ENCODE measurements at places on chromosomes 5 and 9.

DNA sequence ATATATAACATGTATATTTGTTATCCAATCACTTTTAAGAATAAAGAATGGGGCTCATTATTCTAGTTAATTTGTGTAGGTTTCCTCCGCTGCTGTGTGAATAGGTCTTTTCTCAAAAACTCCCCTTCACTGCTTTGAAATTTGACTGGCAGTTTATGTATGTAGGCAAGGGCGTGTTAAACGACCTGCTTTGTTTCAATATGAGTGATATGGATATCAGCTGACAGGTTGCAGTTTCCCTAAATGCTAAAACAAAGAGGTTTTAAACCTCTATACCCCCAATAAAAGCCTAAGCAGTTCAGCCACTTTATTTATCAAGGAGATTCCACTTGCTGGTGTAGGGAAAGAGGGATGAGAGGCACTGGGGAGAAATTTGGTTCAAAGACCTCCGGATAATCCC, 159.6 kb downstream of the TMEM167A start:
- DNase-seq, result no peak

DNA sequence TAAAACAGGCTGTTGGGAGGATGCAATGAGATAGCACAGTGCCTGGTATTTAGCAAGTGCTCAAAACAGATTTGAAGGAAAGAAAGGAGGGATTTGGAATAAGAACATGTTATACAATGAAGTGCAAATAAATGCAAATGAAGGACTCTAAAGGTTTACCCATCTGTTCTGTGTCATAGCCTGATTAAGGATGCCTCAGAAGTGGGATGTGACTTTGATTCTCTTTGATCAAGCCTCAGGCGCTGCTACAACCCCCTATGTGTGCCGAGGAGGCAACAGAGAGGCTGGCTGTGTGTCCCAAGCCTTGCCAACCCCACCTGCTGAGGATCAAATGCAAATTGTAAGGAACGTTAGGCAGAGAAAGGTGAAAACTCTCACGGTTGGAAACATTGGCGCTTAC, 27.2 kb downstream of the GGTA1 start:
- no peak for DNase-seq

DNA sequence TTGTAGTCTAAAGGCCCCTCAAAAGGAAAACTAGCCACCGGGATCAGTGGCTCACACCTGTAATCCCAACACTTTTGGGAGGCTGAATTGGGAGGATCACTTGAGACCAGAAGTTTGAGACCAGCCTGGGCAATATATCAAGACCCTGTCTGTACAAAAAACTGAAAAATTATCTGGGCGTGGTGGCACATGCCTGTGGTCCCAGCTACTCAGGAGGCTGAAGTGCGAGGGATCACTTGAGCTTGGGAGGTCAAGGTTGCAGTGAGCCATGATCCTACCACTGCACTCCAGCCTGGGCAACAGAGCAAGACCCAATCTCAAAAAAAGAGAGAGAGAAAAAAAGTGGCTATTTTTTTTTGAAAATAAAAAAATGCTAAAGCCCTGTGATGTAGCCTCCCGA, 55.2 kb downstream of the FBXW11 start:
- DNase-seq, result no peak

- no peak for DNase-seq
These were observed 189.0 kb upstream of the PUM3 start for GRCh38 chr9:3032898-3033297.

GRCh38 chr9:20997503-20998076, 33.9 kb downstream of the HACD4 start:
- DNase-seq, result no peak

DNA sequence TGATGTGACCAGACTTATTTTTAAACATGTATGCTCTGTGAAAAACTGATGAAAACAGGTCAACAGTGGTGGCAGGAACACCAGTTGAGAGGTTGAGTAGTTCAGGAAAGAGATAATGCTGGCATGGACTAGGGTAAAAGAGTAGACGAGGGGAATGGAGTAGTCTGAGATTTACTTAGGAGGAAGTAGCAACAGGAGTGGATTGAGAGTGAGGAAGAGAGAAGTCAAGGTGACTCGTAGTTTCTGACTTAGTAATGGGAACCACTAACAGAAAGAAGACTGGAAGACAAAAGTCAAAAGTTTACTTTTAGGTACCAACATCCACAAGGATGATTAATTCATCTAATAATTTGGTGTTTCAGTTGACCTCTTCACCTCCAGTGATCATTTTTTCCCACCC, 3.6 kb downstream of the SRA1 start:
- DNase-seq, result no peak

All from hepatic stellate cell (primary cell).